Stimulated activated CD4-positive, alpha-beta T cell treated with anti-CD3 and anti-CD28 coated beads, Interleukin-2, amount 100 ng/mL, for 24 hours (primary cell): ENCODE measurements at places on chromosomes 5 and 9.

DNA sequence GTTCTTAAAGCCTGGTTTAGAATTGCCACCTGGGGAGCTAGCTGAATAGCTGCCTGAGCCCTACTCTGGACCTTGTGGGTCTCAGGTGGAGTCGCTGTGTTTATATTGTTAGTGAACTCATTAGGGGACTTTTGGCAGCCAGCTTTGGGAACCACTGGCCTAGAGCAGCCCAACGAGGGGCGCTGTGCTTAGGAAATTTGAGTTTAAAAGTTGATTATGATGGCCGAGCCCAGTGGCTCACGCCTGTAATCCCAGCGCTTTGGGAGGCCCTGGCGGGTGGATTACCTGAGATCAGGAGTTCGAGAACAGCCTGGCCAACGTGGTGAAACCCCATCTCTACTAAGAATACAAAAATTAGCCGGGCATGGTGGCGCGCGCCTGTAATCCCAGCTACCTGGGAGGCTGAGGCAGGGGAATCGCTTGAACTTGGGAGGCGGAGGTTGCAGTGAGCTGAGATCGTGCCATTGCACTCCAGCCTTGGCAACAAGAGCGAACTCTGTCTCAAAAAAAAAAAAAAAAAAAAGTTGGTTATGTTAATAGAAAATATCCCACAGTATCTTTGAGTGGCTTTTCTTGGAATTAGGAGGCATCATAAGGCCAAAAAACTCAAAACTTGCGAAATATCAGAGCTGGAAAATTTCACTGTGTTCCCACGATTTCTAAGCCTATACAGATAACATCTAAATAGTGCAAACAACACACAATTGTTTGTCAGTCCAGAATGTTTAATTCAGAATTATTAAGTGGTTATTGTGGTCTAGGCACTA lies 809 bp downstream of the MCCC2 start:
- peak; percentile 9 for DNase-seq

GRCh38 chr9:36486933-36487481 lies 85.7 kb upstream of the MELK start:
- DNase-seq: peak; percentile 64

GRCh38 chr9:94554439-94555331 lies at the start of gene PCAT7:
Gene PCAT7 (plus strand): TSS chr9:94555083.
- peak; percentile 26 for DNase-seq

DNA sequence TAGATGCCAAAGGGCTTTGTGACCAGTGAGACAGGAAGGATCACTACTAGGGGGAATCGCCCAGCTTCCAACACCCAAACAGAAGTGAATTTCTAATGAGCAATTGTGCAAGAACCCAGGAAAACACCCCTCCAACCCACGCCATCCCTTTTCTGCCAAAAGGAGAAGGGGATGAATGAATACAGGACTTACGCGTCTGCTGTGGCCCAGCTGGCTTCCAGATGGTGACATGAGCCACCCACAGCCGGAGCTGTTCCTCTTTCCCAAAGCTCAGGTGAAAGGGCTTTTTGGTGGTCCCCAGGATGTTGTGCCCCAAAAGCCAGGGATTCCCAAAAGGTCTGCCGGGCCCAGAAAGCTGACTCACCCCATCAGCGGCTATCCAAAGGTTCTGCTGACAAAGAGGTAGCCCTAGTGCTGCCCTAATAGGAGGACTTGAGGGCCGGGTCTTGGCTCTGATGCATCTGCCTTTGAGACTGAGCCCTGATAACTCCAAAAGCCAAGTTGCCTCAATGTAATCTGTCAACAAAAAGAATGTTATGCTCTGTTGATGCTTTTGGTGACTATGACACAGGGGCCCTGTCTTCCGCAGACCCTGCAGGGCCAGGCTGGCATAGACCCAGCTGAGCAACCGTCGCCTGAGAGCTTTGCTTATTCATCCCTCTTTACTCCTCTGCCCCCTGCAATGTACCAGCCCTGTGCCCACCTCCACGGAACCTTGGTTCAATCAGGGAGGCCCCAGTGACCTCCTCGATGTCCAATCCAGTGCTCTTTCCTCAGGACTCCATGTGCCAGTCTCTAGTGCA lies 14.5 kb downstream of the GSN start:
- no peak for DNase-seq

GRCh38 chr5:151295791-151296477 lies 7.6 kb downstream of the SLC36A3 start:
- no peak for DNase-seq

DNA sequence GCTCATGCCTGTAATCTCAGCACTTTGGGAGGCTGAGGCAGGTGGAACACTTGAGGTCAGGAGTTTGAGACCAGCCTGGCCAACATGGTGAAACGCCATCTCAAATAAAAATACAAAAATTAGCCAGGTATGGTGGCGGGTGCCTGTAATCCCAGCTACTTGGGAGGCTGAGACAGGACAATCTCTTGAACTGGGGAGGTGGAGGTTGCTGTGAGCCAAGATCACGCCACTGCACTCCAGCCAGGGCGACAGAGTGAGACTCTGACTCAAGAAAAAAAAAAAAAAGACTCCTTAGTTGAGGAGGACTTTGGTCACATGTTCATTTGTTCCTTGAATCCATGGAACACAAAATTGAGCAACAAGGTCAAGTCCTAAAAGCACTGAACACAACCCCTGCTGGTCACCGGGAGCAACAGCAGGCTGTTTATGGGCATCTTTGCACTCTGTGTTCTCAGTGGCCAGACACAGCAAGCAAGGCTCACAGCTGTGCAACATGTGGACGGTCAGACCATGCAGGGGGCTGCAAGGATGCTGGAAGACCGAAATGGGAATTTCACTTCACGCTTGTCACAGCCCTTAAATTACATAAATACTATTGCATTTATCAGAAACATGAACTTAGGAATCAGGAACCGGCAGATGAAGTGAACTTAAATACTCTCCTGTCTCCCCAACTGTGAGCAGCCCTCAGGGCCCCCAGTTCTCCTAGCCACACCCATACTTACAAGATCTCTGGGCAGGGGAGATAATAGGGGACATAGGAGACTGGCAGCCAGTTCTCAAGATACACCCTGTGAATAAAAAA lies 2.8 kb downstream of the GBGT1 start:
- DNase-seq: peak; percentile 43

DNA sequence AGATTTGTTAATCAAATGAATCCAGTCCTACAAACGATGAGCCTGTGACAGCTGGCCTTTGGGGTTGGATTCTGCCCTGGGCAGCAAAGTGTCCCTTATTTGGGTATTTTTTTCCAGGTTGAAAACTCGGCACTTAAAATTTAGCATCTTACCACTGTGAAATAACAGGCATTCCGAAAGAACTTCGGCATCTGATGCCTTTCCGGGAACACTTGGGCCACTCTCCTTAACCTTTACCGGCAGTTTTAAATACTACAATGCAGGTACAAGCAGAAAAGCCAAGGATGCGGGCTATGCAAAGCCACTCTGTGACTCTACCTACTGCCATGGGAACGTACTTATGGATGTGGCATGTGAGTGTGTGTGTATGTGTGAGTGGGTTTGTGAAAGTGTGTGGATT lies 1.0 kb upstream of the RASGRF2 start:
- DNase-seq: no peak

GRCh38 chr9:136837146-136837855 lies 5.0 kb upstream of the AJM1 start:
- DNase-seq: no peak

DNA sequence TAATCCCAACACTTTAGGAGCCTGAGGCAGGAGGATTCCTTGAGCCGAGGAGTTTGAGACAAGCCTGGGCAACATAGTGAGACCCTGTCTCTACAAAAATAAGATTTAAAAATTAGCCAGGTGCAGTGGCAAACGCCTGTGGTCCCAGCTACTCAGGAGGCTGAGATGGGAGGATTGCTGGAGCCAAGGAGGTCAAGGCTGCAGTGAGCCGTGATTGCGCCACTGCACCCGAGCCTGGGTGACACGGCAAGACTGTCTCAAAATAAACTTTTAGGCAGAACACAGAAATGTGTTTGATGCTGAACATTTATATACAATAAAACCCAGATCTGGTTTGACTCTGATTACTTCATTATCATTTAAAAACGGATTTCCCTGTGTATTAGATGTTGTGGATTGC lies 4.9 kb downstream of the ENTR1 start:
- DNase-seq: no peak

DNA sequence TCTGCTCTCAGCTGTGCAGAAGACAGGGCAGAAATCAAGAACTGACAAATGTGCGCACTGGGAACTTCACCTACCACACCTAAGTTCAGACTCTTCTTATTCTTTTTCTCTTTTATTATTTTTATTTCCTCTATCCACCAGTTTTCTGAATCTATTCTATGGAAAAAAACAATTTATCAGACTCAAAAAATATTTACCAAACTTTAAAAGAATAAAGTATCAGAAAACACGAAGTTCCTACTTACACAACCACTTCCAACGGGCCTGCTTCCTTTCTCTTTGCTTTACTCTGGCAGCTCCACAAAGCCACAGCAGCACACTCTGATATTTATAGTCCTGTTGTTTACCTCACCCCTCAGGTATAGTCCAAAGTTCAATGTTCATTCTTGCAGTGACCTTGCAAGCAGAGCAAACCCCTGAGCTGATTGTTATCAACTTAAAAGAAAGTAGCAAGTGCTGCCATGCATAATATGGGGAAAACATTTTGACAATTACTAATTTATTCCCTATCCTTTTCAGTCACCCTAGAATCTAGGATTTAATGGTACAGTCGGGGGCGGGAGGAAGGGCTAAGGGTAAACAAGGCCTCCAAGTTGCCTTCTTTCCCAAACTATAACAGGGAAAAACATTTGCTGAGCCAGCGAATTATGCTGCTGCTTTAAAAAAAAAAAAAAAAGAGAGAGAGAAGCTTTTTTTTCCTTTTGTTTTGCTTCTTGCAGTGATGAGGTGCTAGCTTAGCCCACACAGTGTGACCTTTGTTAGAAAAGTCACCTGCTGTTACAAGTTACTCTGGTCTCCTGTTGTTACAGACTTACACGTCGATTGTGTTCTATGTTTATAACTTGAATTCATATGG lies at the start of gene SELENOP:
Gene SELENOP (minus strand): TSS at position 302 of the 856 bp plus-strand sequence. CDS start 3,539 bp downstream, outside the sequence.
- DNase-seq: no peak

DNA sequence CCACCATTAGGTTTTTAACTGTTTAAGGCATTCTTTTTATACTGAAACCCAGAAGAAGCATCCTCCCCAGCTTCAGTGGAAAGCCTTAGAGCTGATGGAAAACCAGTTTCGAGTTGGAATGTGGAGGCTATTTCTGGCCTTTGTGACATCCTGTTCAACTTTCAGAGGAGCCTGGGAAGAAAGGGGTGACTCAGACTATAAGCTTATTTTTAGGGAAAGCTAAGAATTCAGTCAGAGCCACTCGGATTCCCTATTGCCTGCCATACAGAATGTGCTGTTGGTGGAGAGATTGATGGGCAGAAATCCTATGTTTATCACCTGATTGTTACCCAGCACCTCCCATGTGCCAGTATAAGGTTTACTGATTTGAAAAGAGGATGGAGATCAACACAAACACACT lies 19.8 kb downstream of the PALM2AKAP2 start:
- no peak for DNase-seq

- DNase-seq: no peak
Measured at GRCh38 chr5:41858890-41859289, 11.3 kb downstream of the OXCT1 start.

GRCh38 chr9:127874301-127875221 lies 2.9 kb downstream of the AK1 start:
- no peak for DNase-seq

GRCh38 chr9:92484563-92484962 lies 2.3 kb upstream of the ASPN start:
- DNase-seq: no peak
